ENCODE measurements at places on chromosomes 6 and 20.

GRCh38 chr6:12535586-12536314 lies 180.8 kb upstream of the PHACTR1 start:
- no peak for DNase-seq

DNA sequence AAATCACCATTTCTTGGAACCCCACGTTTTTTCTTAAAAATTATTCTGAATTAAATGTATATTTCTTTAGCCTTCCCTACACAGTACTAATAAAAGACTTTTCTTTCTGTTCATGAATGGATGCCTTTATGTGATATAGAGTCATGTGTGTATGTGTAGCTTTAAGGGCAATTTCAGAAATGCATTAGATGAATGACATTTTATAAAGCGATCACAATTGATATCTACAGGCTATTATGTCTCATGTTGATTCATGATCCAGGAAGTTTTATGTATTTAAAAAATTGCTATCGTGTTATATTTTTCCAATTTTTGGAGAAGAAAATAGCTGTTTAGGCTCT lies 81.3 kb downstream of the RNF144B start:
- no peak for DNase-seq

- DNase-seq, result no peak
Measured at GRCh38 chr6:142592876-142593275, 291.1 kb downstream of the ADGRG6 start.

- DNase-seq, result no peak
Measured at GRCh38 chr6:122833021-122833491, 44.0 kb downstream of the SMPDL3A start.

- DNase-seq, result no peak
Measured at GRCh38 chr6:12296255-12296573, 6.1 kb downstream of the EDN1 start.

GRCh38 chr20:17612287-17612991 lies 42.6 kb downstream of the DSTN start:
- DNase-seq, result peak; percentile 51

GRCh38 chr6:129645106-129645829 lies 64.7 kb downstream of the ARHGAP18 start:
- DNase-seq, result no peak

DNA sequence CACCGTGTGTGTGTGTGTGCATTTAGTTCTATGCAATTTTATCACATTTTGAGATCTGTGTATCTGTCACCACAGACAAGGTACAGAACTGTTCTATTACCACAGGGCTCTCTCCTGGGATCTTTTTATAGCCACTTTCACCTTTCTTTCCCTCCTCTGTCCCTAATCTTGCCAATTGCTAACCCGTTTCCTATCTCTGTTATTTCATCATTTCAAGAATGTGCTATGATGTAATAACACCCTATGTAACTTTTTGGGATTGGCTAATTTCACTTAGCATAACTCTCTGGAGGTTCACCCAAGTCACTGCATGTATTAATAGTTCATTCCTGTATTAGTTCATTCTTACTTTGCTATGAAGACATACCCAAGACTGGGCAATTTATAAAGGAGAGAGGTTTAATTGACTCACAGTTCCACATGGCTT lies 657.7 kb downstream of the QKI start:
- no peak for DNase-seq

- no peak for DNase-seq
Measured at GRCh38 chr20:20783450-20783849, 71.0 kb upstream of the RALGAPA2 start.

- no peak for DNase-seq
Measured at GRCh38 chr6:36677753-36678487, 594 bp upstream of the CDKN1A start.

DNA sequence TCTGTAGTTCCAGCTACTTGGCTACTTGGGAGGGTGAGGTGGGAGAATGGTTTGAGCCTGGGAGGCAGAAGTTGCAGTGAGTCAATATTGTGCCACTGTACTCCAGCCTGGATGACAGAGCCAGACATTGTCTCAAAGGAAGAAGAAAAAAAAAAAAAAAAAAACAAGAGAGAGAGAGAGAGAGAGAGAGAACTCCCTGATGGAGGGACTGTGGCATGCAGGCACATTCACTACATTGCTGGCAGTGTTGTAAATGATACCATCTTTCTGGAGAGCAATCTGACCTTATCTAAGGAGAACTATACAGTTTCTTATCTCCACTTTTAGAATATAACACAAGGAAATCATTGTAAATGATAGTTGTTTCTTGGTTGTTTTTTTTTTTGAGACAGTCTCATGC lies 85.1 kb downstream of the MDN1 start:
- DNase-seq, result no peak

- no peak for DNase-seq
Measured at GRCh38 chr6:15628499-15629131, 34.2 kb downstream of the DTNBP1 start.

- no peak for DNase-seq
Measured at GRCh38 chr20:23776067-23776771, 25.5 kb upstream of the CST1 start.

DNA sequence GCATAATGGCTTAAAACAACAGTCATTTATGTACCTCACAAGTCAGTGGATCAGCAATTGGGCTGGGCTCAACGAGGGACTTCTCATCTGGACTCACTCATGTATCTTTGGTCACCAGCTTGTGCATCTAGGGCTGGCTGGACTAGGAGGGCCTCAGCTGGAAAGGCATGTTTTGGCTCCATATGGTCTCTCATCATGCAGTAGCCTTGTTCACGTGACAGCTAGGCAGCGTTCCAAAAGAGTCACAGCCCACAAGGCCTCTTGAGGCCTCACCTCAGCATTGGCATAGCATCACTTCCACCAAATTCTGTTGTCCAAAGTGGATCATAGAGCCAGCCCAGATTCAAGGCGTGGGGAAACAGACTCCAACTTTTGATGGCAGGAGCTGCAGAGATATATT lies 110.1 kb downstream of the MAFB start:
- DNase-seq, result no peak

- no peak for DNase-seq
Measured at GRCh38 chr6:5556011-5556410, 294.7 kb downstream of the FARS2 start.

DNA sequence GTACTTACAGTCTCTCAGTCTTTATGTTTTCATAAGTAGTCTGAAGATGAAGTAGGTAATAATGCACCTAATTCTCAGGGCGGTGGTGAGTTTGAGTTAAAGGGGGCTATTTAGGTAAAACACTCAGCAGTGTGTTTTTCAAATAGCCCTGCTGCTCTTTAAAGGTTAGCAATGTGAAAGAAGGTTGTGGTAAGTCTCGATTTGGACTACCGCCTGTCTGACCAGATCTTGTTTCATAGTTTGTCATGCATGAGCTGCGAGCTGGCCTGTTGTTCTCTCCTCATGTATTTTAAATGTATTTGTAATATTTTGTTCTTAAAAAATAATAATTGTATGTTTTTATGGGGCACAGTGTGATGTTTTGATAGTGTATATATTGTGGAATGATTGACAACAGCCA lies 340.2 kb downstream of the DHX35 start:
- DNase-seq, result no peak

- no peak for DNase-seq
Measured at GRCh38 chr6:160129881-160130615, 8.4 kb downstream of the SLC22A1 start.

- DNase-seq, result no peak
Measured at GRCh38 chr6:157169656-157170055, 153.7 kb downstream of the TMEM242 start.

- DNase-seq, result no peak
Measured at GRCh38 chr6:148967541-148967956, 220.7 kb downstream of the UST start.

- DNase-seq, result no peak
Measured at GRCh38 chr20:48800177-48800576, 27.6 kb downstream of the PREX1 start.

- no peak for DNase-seq
Measured at GRCh38 chr6:53889365-53889764, 94.6 kb downstream of the LRRC1 start.

- no peak for DNase-seq
Measured at GRCh38 chr20:25251019-25251418, 3.1 kb downstream of the PYGB start.

DNA sequence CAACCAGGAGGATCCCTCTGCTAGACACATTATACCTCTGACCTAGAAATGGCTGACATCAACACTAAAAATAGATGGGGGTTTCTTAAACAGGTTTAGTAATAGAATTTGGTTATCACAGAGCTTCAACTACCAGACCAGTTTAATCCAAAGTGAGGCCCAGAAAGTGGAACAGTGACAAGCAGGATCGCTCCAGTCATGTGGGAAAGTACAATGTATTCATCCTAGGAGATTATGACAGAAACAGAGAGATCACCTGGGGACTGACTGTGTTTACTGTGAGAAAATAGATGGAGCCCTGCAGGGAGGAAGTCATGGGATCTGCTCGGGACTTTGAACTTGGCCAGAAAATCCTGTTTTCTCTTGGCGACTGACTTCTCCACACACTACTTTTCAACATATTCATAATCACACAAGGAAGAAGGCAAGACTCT lies 238.7 kb upstream of the SOX4 start:
- no peak for DNase-seq

DNA sequence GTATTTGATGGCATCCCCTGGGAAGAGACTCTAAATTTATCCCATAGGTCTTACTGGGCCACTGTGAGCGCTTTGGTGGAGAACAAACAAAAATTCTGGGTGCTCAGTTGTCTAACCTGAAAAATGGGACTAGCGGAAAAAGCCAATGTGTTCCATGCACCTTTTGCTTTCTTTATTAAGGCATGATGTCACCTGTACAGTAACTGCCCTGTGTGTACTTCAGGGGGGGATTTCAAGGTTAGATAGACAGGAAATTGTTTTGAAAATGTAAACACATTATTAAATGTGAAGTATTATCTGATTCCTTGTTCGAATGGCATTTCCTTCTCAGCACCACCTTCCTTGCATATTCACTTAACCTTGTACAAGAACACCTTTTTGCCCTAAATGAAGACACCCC lies 1.2 kb upstream of the EDN1 start:
- DNase-seq, result no peak

- no peak for DNase-seq
Measured at GRCh38 chr6:100176951-100177710, 183.1 kb upstream of the MCHR2 start.

GRCh38 chr6:127547904-127548649 lies 28.9 kb upstream of the C6orf58 start:
- no peak for DNase-seq

DNA sequence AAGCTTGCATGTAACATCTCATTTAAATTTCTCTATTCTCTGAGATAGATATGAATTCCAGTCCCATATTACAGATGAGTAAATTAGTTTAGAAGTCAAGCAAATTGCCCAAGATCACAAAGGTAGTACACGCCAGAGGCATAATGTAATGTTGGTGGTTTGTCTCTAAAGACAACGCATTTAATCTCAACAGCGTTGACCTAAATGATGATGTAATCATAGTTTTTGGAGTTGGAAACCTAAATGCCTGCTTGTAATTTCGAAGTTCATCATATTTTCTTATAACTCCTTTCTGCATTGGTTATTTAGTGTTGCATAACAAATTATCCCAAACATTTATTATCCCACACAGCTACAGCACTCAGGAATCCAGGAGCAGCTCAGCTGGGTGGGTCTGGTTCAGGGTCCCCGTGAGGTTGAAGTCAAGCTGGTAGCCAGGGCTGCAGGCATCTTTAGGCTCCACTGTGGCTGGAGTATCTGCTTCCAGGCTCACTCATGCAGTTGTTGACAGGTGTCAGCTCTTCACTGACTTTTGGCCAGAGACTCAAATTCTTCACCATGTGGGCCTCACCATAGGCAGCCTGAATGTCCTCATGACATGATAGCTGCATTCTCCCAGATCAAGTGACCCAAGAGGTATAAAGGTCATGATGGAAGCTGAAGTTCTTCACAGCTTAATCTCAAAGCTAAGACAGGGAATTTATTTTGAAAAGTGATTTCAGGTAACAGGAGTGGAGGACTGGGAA lies 122.0 kb upstream of the SPTLC3 start:
- no peak for DNase-seq

DNA sequence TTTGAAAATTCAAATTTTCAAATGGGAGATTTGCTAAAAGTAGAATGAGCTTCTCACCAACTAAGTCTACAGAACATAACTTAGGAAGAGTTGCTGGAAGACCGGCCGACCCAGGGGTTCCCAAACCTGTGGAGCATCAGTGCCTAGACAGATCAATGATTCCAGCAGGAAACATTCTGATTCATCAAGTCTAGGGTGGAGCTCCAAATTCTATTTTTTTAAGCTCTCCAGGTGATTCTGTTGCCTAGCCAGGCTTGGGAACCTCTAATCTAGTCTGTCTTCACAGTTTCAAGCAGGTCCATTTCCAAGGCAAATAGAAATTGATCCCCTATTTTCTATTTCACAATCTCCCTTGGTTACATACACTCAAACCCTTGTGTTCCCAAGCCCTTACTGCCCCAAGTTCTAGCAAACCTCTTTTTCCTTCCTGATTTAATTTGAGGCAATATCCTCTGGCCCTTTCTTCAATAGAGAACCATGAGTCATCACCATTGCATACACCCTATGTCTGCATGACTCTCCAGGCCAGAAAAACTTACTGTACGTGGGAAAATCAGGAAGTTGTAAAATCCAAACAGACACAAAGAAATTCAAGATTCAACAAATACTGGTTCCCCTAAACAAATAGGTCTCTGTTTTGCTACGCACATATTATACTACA lies 8.9 kb downstream of the ATXN1 start:
- DNase-seq, result no peak

DNA sequence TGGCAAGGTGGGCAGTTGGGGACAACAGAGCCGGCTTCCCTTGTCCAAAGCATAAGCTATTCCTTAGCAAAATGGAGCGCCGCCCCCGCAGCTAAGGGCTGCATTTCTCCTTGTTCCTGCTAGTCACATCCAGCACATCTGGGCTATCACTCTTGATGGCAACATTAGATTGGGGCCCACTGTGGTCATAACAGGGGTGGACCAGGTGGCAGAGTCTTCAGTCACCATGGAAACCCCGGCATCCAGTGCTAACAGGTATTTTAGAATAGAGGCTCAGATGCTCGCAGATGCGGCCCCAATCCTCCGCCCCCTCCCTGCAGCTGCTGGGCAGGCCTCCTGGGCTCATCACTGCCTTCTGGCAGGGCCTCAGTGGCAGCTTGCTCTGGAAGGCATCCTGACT lies 168.2 kb upstream of the PROKR2 start:
- no peak for DNase-seq

DNA sequence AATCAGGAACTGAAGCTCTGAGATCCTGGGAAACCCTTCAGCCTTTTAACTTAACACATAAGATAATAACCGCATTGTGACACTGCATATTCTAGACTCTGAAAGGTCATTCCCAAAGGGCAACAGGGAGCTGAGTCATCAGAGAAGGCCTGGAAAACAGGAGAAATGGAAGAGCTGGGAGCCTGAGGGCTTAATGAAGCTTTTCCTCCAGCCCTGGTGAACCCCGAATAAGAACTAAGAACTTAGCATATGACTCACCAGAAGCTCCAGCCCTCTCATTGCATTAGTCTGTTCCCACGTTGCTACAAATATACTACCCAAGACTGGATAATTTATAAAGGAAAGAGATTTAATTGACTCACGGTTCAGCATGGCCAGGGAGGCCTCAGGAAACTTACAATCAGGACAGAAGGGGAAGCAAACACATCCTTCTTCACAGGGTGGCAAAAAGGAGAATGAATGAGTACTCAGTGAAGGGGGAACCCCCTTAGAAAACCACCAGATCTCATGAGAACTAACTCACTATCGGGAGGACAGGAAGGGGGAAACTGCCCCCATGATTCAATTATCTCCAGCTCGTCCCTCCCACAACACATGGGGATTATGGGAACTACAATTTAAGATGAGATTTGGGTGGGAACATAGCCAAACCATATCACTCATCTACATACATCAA lies 648.5 kb downstream of the TFAP2A start:
- DNase-seq, result no peak

GRCh38 chr20:39986173-39986904 lies 702.7 kb downstream of the MAFB start:
- no peak for DNase-seq

GRCh38 chr6:142771162-142771561 lies 173.8 kb downstream of the HIVEP2 start:
- DNase-seq, result no peak
